ENCODE measurements at places on chromosomes 1 and 21.

DNA sequence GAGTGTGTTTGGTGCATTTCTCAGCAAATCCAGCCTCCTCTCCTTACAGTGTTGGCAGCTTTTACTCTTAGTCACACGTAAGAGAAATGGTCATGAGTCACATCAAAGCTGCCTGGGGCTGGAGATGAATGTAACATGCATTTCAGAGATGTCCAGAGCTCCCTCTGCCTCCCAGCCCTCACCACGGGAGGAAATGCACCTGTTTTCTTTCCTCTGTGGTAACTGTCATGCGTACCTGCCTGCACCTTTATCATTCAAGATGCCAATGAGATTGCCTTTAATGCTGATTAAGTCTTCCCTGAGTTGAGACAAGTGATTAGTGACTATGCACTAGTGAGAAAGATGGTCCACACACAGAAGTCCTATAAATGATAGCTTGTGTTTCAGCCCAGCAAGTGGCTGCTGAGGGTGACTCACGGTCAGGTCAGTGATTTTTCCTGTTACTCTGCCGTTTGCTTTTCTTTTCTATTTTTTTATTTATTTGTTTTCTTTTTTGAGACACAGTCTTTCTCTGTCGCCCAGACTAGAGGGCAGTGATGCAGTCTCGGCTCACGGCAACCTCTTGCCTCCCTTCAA lies 277.3 kb upstream of the FMN2 start:
- DNase-seq, result no peak

DNA sequence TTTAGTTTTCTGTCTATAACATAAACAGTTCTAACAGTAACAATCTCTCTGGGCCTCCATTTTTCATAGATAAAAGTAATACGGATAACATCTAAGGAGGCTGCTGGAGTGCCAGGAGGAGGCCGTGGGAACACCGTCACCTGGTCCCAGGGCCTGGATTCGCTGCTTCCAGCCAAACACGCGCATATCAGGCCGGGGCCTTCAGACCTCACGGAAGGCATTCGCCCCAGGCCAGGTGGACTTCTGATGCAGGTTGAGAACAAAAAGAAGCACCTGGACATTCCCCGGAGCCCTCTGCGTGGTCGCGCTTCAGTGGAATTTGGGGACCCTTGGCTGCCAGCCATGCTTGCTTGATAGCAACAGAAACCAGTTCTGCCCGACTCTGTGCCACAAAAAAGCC lies 113.1 kb upstream of the GUCA2B start:
- DNase-seq, result no peak

DNA sequence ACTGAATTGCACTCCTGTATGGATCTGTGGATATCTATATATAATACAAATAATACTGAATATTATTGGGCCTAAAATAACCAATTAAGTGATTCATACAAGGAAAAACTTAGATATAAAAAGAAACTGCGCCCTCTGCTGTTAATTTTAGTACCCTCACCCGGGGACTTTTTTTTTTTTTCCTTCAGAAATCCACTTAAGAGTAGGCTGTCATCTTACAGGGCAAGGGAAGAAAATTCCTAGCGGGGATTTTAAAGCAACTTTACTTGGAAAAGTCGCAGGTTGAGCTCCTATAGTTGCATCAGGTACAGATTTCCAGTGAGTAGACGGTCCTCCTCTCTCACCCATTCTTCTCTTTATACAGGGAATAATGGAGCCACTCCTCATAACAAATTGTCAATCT lies 1.3 kb downstream of the NTNG1 start:
- peak; percentile 71 for DNase-seq

GRCh38 chr1:35202048-35202719 lies 9.2 kb upstream of the SFPQ start:
- peak; percentile 92 for DNase-seq

GRCh38 chr1:21671915-21672314 lies 2.8 kb upstream of the RAP1GAP start:
- no peak for DNase-seq

GRCh38 chr1:195529881-195530280 lies 1078.4 kb downstream of the KCNT2 start:
- DNase-seq, result no peak

- DNase-seq, result no peak
Observed at GRCh38 chr1:223264529-223264928, 99.4 kb downstream of the SUSD4 start.

DNA sequence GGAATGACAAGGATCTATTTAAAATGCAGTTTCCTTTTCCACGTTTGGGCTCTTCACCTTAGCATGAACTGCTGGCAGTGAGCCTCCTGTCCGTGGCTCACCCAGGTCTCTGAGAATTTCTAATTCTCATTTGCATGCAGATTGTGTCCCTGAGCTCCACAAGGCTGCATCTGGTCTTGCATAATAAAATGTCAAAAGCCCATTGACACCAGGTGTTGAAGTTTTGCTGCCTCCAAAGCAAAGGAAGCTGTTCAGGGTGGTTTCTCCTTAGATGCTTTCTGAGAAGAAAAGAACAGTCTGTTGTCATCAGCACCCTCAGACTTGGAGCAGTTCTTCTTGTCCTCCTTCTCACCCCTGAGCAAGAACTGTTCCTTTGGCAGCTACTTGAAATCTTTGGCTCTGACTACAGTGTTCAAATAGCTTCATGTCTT lies 433.1 kb upstream of the KAZN start:
- DNase-seq, result no peak

GRCh38 chr1:37575692-37576091 lies 19.0 kb downstream of the DNALI1 start:
- DNase-seq, result no peak

DNA sequence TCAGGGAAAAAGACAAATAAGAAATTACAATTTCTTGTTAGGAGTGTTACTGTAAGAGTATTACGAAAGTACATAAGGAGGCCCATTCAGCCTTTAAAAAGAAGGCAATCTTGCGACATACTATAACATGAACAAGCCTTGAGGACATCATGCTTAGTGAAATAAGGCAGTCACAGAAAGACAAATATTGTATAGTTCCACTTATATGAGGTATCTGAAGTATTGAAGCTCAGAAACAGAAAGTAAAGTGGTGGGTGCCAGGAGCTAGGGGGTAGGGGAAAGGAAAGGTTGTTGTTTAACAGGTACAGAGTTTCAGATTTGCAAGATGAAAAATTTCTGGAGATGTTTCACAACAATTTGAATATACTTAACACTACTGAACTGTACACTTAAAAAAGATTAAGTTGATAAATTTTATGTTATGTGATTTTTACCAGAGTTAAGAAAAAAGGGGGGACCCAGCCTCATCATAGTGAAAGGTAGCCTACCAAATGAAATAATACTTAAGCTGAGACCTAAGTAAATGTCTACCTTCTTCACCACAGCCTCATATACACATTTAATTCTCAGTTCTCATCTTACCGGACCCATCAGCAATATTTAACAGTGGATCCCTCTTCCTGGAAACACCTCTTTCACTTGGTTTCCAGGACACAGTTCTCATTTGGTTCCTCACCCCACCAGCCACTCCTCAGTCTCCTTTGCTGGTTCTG lies 19.5 kb downstream of the USP24 start:
- no peak for DNase-seq

- no peak for DNase-seq
Observed at GRCh38 chr1:38489844-38490270, 369.7 kb downstream of the RRAGC start.

GRCh38 chr1:8554956-8555534 lies 237.1 kb downstream of the SLC45A1 start:
- DNase-seq, result no peak
